ENCODE measurements at places on chromosomes 7 and 10.
A peak's percentile ranks its signal among the peaks of the same experiment; 100 is the strongest.

DNA sequence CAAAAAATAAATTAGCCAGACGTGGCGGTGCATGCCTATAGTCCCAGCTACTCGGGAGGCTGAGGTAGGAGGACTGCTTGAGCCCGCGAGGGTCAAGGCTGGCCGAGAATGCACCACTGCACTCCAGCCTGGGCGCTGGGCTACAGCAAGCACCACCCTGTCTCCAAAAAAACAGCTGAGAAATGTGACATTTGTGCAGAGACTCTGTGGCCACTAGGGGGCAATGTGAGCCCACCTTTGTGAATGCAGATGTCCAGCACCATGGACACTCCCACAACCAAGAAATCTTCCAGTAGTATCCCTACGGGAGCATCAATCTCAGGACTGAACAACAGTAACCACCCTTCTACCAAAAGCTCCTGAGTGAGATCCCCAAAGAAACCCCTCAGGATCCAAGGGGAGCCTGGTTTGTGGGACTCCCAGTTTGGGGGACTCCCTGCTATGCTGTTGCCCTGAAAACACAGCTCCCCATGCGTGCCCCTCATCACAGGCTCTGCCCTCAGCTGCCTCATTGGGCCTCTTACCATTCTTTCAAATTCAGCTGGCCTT is 6.2 kb upstream of the AHCYL2 start:
- DNase-seq = peak; percentile 91

DNA sequence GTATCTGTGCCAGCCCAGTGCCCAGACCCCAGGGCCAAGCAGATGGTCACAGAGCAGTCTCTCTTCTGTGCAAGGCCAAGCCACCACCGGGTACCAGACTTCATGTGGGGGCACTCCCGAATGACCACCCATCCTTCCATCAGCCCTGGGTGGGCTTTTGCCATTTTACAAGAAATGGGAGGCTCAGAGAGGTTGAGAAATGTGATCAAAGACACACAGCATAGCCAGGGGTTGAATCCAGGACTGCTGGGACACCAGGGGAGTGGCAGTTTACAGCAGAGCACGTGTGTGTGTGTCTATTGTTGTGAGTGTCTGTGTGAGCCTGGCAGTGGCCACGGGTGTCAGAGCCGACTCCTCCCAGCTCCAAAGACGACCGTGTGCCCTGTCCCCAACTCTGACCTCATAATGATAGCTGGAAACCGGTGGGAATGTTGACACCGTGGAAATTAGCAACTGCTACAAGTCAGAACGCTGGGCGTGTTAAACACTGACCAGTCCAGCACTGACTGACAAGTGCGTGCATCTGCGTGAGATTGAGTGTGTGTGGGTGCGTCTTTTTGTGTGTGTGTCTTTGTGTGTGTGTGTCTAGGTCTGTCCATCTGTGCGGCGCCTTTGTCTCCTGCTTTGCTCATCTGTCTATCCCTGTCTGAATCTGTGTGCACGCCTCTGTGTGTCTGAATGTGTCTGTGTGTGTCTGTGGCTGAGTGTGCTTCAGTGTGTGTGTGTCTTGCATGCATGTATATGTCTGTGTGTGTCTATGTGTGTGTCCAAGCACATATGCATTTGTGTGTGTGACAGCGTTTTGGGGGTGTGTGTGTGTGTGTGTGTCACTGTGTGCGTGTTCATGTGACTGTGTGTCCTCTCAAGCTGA is 17.2 kb upstream of the SLC29A4 start:
- no peak for DNase-seq

DNA sequence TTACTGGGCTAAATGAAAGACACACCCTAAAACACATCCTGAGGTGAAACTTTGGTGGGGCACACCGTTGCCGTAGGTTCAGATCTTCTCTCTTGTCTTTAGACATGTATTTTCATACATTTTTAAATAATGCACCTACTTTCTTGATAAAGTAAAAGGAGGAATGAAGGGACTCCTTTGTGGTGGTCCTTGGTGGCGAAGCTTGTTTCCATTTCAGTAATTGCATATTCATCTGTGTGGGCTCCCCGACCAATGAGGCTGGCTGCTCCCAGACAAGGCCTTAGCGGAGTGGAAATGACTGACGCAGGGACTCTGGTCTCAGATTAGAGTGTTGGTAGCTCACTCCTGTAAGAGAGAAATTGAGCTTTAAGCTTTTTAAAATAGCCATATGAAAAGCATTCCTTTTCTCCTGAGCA is 815 bp downstream of the CCSER2 start:
- no peak for DNase-seq

GRCh38 chr10:122702275-122702674 is 2.6 kb upstream of the C10orf120 start:
- no peak for DNase-seq

DNA sequence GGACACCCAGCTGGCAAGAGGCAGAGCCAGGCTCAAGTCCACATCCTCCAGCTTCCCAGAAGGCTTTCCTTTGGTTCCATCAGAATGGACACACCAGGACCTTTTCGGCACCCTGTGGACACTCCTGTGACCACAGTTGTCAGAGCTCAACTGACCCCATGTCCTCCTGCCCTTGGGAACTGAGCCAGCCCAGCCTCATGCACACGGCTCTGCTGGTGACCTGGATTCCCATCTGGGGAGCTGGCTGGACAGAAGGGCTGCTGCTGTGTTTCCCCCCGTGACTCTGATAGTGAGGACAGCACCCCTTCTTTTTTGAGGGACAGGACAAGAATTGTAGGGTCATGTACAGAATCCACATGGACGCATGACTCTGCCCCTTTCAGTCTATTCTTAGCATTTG is 289.2 kb downstream of the WDR37 start:
- DNase-seq = no peak
